HAP-1 (cell line): ENCODE measurements at places on chromosomes 16 and 17.

GRCh38 chr16:17532338-17532995, 61.7 kb upstream of the XYLT1 start:
- no peak for DNase-seq

- DNase-seq: no peak
Measured at GRCh38 chr17:10435096-10435495, 13.3 kb upstream of the MYH8 start.

- no peak for DNase-seq
Measured at GRCh38 chr16:83689385-83689831, 118.4 kb upstream of the HSBP1 start.

GRCh38 chr16:85274924-85275323, 162.7 kb upstream of the CIBAR2 start:
- DNase-seq: no peak

GRCh38 chr16:52446080-52446479, 100.9 kb downstream of the TOX3 start:
- peak; percentile 32 for DNase-seq

- no peak for DNase-seq
Measured at GRCh38 chr17:79573196-79573896, 37.5 kb downstream of the RBFOX3 start.

DNA sequence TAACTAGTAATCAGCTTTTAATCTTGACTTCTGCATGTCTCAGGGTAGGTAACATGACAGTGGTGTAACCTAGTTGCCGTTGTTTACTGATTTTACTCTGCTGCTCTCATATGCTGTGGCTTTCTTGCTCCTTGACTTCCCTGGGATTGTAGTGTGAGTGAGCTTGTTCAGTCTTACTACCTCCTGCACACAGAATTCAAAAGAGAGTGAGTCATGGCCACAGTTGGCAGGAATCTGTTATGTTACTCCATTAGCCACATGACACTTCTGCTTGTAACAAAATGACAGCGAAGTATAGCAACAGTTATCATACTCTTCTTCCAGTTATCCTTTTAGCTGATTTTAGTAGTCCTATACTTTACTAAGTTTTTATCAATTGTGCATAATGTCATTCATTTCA, 18.8 kb downstream of the TNRC6A start:
- DNase-seq: no peak

- peak; percentile 71 for DNase-seq
Measured at GRCh38 chr16:66551348-66551759, 1.0 kb upstream of the CKLF start.

- no peak for DNase-seq
Measured at GRCh38 chr17:40645943-40646342, 1.7 kb downstream of the SMARCE1 start.

DNA sequence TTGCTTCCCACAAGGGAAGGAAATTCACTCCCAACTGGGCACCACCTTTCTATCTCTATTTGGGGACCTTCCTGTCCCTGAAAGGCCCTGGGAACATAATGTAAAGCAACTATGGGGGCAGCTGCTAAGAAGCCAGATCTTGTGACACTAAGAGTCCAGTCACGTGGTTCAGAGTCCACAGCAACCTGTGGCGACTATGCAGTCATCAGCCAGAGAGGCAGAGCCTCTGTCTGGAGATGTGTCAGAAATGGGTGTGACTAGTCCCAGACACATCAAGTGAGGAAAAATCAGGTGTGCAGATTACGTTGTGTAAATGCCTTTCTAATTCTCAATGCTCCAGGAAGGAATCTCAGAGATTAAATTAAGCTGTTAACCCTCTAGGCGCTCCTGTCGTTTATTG, 26.6 kb upstream of the SKAP1 start:
- peak; percentile 5 for DNase-seq

- peak; percentile 64 for DNase-seq
Measured at GRCh38 chr17:57408071-57408811, 151.9 kb downstream of the MSI2 start.

GRCh38 chr16:82331397-82331796, 161.4 kb upstream of the MPHOSPH6 start:
- no peak for DNase-seq

GRCh38 chr17:7883781-7884386, 4.7 kb upstream of the CHD3 start:
- DNase-seq: no peak

GRCh38 chr17:33342025-33342424, 48.9 kb upstream of the ASIC2 start:
- no peak for DNase-seq

GRCh38 chr16:69225121-69225520, 38.2 kb downstream of the SNTB2 start:
- no peak for DNase-seq

DNA sequence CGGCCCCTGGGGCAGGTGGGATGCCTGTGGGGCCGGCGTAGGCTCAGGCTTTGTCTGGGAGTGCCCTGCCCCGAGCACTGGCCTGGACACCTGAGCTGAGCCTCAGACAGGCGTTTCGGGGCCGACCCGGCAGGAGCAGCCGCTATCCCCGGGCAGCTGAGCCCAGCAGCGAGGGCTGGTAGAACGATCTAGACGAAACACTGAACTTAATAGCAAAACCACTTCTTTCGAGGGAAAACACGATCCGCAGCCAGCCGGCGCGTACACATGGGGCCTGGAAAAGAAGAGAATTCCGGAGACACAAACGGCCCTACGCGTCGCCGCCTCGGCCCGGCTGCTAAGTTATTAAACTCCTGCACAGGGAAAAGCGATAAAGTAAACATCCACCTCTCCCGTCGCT, 22.0 kb upstream of the SSTR5 start:
- DNase-seq: no peak

GRCh38 chr16:22078656-22079055, 13.7 kb upstream of the VWA3A start:
- DNase-seq: no peak

DNA sequence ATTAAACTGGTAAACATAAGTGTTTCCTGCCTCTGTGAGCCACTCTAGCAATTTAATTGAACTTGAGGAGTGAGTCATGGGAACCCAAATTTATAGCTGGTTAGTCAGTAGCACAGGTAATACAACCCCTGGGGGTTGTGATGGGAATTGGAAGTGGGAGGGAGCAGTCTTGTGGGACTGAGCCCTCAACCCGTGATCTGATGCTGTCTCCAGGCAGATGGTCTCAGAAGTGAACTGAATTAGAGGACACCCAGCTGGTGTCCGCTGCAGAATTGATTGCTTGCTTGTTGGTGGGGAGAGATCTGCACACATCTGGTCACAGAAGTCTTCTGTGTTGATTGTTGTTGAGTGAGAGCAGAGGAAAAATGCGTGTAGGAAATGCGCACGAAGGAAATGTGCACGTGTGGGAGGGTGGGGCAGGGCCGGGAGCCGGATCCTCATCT, 7.7 kb upstream of the ST6GALNAC2 start:
- no peak for DNase-seq

GRCh38 chr17:8125947-8126490, 2.1 kb upstream of the HES7 start:
- peak; percentile 51 for DNase-seq

DNA sequence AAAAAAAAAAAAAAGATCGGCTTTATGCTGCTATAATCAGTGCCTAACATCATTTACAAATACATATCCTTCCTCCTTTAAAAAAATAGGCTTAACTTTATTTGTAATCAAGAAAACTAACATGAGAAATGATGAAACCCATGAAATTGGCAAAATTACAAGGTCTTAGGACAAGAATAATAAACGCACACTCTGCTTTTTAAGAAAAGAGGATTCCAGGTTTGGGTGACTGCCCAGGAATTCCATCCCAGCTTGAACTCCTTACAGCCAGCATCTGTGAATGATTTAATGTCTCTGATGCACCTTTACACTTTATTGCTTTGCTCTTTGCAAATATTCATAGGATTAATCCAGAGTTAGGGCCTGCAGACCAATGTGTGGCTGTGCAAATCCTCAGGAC, 196.0 kb downstream of the CBLN1 start:
- DNase-seq: no peak

DNA sequence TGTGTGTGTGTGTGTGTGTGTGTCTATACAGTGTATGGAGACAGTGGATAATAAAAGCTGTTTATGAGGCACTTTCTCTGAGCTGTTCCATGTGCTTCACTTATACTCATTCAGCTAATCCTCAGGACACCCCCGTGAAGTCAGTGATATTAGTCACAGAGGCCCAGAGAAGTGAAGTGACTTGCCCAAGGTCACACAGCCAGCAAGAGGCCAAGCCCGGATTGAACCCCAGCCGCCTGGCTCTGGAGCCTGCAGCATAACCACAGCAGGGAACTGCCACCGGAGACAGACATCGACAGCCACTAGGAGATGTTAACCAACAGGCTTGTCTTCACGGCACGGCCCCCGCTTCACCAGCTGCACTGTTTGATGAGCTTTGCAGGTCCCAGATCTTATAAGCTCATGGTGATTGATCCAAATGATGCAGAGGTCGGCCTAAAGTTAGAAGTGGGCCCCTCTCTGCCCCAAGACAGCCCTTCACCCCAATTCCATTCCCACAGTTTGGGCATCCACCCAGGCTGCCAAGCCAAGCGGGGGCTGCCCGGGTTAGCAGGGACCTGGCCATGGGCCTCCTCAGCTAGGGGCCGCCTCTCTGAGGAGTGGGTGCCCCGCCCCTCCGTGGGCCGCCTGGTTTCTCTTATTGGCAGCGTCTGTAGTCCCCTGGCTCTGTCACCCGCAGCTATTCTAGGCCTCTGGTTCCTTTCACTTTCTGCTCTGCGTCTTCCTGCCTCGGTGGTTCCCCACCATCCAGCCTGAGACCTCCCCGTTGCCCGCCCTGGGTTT, 30.9 kb downstream of the SOCS1 start:
- no peak for DNase-seq

- DNase-seq: peak; percentile 72
Measured at GRCh38 chr17:74429604-74430384, 2.1 kb upstream of the GPRC5C start.

GRCh38 chr16:23245268-23245667, 56.8 kb upstream of the SCNN1B start:
- no peak for DNase-seq

GRCh38 chr16:75762746-75763145, 36.5 kb upstream of the CPHXL start:
- DNase-seq: no peak
